Epithelial cell of esophagus (primary cell): ENCODE measurements at places on chromosomes 11 and 22.

- peak; percentile 44 for DNase-seq
Measured at GRCh38 chr11:45771193-45771565, 33.8 kb upstream of the SLC35C1 start.

GRCh38 chr22:21981874-21982273, 713 bp downstream of the TOP3B start:
- DNase-seq: peak; percentile 24

- DNase-seq: no peak
Measured at GRCh38 chr11:44608991-44609782, 43.7 kb downstream of the CD82 start.

GRCh38 chr11:126118806-126119205, 56.1 kb upstream of the CDON start:
- DNase-seq: no peak

GRCh38 chr11:119434591-119435330, 11.8 kb upstream of the THY1 start:
- no peak for DNase-seq

DNA sequence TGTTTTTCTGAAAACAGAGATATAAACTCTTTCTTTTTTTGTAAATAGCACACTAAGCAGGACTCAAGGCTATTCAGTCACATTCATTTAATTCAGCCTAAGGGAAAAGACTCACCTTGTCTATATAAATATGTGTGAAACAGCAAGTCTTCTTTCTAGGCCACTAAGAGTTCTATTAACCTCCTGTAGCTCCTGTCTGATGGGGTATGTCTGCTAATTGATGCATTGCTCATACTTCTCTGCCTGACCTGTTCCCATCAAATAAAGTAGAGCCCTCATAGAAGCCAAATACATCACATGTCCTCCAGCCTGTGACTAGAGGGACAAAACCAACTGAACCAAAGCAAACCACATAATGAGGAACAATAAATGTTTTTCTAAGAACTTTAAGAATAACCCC, 68.2 kb downstream of the MSANTD4 start:
- DNase-seq: no peak

- DNase-seq: no peak
Measured at GRCh38 chr11:64234647-64235379, 429 bp downstream of the VEGFB start.

- DNase-seq: peak; percentile 83
Measured at GRCh38 chr11:96303064-96303463, 39.9 kb downstream of the MAML2 start.

DNA sequence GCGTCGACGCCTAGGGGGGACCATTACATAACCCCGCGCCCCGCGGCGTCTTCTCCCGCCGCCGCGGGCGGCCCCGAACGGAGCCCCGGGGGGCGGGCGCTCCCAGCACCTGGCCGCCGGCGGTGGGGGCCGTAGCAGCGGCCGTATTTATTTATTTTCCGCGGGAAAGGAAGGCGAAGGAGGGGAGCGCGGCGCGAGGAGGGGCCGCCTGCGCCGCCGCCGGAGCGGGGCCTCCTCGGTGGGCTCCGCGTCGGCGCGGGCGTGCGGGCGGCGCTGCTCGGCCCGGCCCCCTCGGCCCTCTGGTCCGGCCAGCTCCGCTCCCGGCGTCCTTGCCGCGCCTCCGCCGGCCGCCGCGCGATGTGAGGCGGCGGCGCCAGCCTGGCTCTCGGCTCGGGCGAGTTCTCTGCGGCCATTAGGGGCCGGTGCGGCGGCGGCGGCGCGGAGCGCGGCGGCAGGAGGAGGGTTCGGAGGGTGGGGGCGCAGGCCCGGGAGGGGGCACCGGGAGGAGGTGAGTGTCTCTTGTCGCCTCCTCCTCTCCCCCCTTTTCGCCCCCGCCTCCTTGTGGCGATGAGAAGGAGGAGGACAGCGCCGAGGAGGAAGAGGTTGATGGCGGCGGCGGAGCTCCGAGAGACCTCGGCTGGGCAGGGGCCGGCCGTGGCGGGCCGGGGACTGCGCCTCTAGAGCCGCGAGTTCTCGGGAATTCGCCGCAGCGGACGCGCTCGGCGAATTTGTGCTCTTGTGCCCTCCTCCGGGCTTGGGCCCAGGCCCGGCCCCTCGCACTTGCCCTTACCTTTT, at the start of gene EP300:
EP300 (plus strand) TSS at position 570 of the 795 bp plus-strand sequence. CDS start 413 bp downstream, outside the sequence.
- peak; percentile 77 for DNase-seq

DNA sequence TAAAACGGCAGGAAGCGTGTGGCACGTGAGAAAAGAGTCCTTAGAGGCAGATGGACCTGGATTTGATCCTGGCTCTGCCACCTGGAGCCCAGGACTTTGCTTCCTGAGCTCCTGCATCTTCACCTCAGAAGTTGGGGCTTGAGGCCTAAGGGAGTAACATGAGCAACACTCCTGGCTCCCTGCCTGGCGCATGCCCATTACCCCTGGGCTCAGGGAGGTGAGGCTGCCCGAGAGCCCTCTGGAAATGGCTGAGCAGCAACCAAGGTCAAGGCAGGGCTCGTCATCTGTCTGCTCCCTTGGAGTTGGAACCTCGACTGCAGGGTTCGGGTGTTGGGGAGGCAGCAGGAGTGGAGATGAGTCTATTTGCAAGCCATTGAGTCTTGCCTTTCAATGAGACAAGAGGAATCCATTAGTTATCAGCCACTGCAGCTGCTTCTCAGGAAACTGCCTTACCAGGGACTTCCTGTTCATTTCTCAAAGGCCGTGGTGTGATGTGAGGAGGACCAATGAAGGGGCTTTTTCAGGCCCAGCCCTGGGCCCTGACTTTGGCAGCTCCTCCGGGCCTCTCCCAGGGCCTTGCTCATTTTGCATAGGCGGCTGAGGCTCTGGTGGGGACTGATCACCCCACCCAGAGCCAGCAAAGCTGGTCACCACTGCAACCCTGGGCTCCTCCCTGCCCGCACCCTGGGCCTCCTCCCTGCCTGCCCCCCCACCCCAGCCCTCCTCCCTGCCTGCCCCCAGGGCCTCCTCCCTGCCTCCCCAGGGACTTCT, 6.4 kb downstream of the FADS2 start:
- no peak for DNase-seq

- no peak for DNase-seq
Measured at GRCh38 chr11:65266210-65266609, 4.4 kb downstream of the POLA2 start.

GRCh38 chr22:42360348-42360747, 71.9 kb downstream of the NFAM1 start:
- no peak for DNase-seq
